ENCODE measurements at places on chromosomes 6 and 20. TPM values are rescaled to one million over a fixed set of nuclear protein-coding genes. Genes with fewer than 3 reads are reported as not detected.

GRCh38 chr6:151537556-151537955 is 43.7 kb downstream of the CCDC170 start:
- no peaks in the 10 kb centered on the region for H3K27me3 ChIP-seq
- no peak for DNase-seq
- H3K36me3 ChIP-seq, result no peaks in the 10 kb centered on the region

DNA sequence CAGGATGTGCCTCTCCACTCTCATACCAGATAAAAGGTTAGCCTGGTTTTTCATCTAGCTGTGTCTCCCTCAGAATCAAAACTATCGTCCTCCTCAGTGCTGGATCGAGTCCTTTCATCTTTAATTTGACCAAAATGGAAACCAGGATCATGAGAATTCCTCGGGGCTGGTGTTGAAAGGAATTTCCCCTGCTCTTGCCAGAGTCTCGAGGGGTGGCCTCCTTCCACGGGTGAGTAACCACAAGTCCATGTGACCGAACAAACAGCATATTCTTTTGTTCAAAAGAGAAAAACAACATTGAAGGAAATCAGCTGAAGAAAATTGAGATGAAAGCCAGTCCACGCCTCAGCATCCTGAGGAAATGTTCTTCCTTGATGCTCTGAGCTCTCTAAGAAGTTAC is 165.9 kb upstream of the CDYL start:
- H3K27me3 ChIP-seq, result no peaks in the 10 kb centered on the region
- H3K36me3 ChIP-seq, result no peaks in the 10 kb centered on the region
- H3K4me3 ChIP-seq, result no peak overlapping the region
- no peak for DNase-seq

TINAG gene
- 23.3 TPM for polyA plus RNA-seq

- no peak for DNase-seq
- no peaks in the 10 kb centered on the region for H3K27me3 ChIP-seq
- no peaks in the 10 kb centered on the region for H3K36me3 ChIP-seq
- H3K4me1 ChIP-seq, result no peaks in the 10 kb centered on the region
- H3K4me3 ChIP-seq, result no peak overlapping the region
Observed at GRCh38 chr6:45521226-45521625, 143.5 kb upstream of the SUPT3H start.

- H3K36me3 ChIP-seq, result no peaks in the 10 kb centered on the region
- no peak for DNase-seq
- no peaks in the 10 kb centered on the region for H3K4me1 ChIP-seq
- H3K4me3 ChIP-seq, result no peak overlapping the region
- no peaks in the 10 kb centered on the region for H3K27me3 ChIP-seq
Observed at GRCh38 chr6:148907573-148907972, 160.7 kb downstream of the UST start.

RIPOR3 gene
- 1.9 TPM for polyA plus RNA-seq

GRCh38 chr6:49913636-49914375 is 47.5 kb upstream of the CRISP1 start:
- H3K4me1 ChIP-seq, result no peaks in the 10 kb centered on the region
- no peak overlapping the region for H3K27ac ChIP-seq
- no peaks in the 10 kb centered on the region for H3K36me3 ChIP-seq
- no peak for DNase-seq
- H3K4me3 ChIP-seq, result no peak overlapping the region

DNA sequence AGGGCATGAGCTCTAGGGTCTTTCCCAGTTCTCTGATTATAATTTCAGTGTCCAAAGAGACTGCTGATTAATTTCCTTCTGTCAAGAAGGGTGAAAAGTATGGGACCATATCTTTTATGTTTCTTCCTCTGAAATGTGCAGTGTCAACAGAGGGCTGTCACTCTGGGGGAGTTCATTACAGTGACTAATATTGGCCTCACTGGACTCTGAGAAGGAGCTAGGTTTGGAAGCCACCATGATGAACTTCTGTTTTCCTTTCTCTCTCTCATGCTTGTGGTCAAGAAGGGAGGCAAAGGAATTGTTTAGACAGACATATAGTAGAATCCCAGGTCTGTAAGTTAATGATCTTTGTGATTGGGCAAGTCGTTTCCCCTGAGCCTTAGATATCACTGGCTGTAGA is 41.8 kb upstream of the BMP6 start:
- H3K4me1 ChIP-seq, result no peaks in the 10 kb centered on the region
- no peak overlapping the region for H3K27ac ChIP-seq
- H3K27me3 ChIP-seq, result no peaks in the 10 kb centered on the region
- no peak for DNase-seq

DNA sequence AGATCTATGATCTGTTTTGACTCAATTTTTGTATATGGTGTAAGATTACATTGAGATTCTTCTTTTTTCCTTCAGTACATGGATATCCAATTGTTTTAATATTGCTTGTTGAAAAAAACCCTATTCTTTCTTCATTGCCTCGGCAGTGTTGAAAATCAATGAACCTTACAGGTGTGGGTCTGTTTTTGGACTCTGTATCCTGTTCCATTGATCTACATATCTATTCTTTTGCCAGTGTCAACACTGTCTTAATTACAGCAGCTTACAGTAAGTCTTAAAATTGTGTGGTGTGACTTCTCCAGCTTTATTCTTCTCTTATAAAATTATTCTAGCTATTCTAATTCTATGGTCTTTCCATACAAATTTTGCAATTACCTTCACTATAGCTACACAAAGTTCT is 81.8 kb upstream of the KCNK16 start:
- no peak overlapping the region for H3K4me3 ChIP-seq
- H3K27ac ChIP-seq, result no peak overlapping the region
- H3K27me3 ChIP-seq, result no peaks in the 10 kb centered on the region
- H3K36me3 ChIP-seq, result no peaks in the 10 kb centered on the region
- H3K4me1 ChIP-seq, result no peaks in the 10 kb centered on the region
